ENCODE measurements at places on chromosomes 12 and 14. TPM values are rescaled to one million over a fixed set of nuclear protein-coding genes. Genes with fewer than 3 reads are reported as not detected.

Gene CYP46A1
- polyA plus RNA-seq = 0.09 TPM

Gene OR6C4
- polyA plus RNA-seq = not detected

Gene FGF23
- polyA plus RNA-seq = not detected

DNA sequence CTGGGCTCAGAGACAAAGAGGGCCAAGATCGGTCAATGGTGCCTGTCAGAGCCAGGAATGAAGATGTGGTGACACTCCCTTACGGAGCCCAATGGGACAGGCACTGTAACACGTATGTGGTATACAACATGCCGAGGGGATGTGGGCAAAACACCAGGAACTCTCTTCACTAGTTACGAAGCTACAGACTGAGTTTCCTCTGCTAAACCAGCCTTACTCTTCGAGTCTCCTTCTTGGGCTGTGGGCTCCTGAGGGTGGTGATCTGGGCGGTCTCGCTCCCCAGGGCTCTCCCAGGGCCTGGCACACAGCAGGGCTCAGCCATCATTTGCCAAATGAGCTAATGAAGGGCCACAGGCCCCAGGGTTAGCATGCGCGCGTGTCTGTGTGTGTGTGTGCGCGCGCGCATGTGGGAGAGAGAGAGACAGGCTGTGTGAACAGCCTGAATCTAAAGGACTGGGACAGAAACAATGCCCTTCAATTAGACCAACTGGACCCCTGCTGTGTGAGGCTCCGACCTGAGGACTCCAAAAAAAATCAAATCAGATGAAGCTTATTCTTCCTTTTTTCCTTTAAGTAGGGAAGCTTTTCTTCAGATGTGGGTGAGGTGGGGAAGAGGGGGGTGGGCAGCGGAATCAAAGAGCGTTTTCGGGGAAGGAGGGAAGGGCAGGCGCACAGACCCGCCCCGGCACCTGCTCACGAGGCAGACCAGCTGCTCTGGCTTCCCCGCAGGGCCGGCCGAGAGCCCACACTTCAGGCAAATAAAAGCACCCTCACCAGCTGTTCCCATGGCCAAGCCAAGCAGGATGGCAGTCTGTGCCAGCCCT, 42.5 kb downstream of the CCDC88C start:
- no peak for DNase-seq

DNA sequence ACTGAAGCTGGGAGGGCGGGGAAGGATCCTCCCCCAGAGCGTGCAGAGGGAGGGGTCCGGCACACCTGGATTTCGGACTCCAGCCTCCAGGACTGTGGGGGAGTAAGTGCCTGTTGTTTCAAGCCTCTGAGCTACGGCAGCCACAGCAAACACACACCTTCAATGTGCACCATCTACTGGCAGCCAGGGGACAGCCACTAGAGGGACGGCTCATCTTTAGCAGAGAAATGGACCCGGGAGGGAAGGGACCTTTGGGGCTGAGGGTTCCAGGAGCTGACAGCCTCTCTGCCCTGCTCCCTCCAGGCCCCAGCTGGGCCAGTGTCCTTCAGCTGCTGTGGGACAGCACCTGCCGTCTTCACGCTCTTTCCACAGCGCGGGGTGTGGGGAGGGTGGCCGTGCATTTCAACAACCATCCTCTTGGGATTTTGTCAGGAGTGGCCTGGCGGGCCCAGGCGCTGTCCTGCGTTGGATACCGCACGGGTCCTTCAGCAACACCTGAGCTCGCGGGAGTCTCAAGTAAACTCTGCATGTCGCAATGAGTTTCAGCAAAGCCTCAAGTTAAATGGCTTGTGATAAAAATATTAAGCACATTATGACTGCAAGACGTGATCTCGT, 209.2 kb upstream of the C14orf180 start:
- DNase-seq = no peak

DNA sequence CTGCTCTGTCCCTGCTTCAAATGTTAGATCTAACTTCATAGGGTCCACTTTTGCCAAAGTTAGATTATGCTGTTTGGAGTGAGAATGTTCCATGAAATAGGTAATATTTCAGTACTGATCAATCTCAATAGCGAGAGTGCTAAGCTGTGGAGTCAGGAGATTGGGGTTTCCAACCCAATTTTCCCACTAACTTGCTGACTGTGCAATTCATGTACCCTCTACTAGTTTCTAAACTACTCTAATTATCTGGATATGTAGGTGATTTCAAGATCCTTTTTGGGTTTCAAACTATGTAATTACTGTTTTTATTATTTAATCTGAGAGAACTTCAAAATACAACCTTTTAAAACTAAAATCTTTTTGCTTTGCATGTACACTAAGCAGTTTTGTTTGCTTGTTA, 45.9 kb downstream of the GPR137C start:
- no peak for DNase-seq

DNA sequence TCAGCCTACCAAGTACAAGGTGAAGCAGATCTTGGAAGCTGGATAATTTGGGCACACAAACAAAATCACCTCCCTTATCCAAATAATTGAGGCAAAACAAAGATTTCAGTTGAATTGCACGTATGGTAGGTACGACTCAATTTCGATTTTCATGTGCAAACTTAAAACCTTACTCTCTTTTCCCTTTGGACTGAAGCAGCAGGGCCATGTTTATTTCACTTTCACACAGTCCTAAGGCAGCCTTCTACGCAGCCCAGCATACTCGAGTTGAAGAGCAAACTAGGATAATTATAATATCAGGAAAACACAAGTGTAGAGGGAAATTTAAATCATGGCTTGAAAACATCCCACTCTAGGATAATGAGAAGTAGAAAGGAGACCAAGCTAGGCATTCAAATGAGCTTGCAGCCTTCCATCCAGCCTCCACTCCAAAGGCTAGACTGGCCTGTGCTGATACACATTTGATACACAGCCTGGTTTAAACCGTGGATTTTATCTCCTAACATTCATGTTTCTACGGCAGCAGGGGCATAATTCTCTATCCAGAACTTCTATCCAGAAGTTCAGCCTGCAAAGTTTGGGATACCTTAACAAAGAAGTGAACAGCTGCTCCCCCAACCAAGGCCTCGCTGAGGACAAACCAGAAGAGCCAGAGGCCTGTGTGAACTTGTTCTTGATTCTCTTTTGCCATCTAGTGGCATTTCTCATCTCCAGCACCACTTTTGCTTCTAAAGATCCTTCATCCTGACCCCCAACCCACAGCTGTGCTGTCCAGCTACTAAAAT, 2.4 kb upstream of the RNASE7 start:
- DNase-seq = no peak

GRCh38 chr12:130145731-130146130, 16.5 kb upstream of the FZD10 start:
- no peak for DNase-seq

DNA sequence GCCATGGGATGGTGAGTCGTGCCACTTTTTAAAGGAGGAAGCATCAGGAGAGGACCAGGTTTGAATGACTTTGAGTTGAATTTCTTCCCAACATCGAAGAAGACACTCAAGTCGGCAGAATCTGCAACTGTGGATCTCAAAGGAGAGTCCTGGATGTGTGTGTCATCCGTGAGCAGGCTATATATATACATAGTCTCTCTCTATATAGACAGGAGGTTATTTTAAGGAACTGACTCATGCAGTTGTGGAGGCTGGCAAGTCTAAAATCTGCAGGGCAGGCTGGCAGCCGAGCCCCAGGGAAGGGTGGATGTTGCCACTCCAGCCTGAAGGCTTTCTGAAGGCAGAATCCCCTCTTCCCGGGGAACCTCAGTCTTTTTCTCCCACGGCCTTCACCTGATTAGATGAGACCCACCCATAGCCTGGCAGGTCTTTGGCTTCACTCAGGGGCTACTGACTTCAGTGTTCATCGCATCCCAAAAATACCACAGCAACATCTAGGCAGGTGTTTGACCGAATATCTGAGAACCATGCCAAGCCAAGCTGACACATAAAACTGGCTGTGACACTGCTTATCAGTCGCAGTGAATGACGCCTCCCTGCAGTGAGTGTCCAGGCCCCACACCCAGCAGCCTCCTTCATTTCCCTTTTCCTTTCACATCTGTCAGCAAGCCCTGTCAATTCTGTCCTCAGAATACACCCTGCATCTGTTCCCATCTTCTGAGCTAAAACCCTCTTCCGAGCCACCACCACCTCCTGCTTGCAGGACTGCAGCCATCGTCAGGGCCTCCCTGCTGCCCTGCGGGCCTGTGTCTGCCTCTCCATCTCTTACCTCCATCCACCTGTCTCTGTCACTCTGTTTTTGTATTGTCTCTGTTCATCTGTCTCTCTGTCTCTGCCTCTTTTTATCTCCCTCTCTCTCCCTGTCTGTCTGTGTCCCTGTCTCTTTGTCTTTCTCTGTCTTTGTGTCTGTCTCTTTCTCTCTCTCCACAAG, 54.0 kb downstream of the ZNF664 start:
- no peak for DNase-seq

GRCh38 chr12:33581613-33582122, 142.0 kb upstream of the SYT10 start:
- no peak for DNase-seq

GRCh38 chr14:52073251-52073650, 4.4 kb upstream of the NID2 start:
- DNase-seq = no peak

DNA sequence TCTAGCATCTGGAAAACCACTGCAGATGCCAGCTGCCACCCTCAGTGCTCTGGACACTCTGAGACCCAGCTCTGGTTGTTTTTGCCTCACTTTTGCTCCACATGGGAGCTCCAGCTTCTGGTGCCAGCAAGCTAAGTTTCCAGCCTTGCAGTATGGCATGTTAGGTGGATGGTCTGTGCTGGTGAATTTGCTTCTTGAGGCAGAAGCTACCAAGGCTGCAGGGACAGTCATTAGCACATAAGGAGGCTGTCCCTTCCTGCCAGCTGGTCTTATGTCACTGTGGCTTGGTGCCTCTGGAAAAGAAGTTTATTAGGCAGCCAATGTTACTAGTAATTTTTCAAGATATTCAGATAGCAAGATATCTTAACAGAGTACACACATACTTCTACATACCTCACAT, 64.2 kb upstream of the CSRP2 start:
- no peak for DNase-seq

All from BJ (cell line).